ENCODE measurements at places on chromosomes 12 and 14.

- DNase-seq, result peak; percentile 59
These were observed 42.5 kb downstream of the SMIM41 start for GRCh38 chr12:52121824-52122539.

GRCh38 chr14:32846821-32847365, 91.8 kb upstream of the NPAS3 start:
- DNase-seq, result no peak

DNA sequence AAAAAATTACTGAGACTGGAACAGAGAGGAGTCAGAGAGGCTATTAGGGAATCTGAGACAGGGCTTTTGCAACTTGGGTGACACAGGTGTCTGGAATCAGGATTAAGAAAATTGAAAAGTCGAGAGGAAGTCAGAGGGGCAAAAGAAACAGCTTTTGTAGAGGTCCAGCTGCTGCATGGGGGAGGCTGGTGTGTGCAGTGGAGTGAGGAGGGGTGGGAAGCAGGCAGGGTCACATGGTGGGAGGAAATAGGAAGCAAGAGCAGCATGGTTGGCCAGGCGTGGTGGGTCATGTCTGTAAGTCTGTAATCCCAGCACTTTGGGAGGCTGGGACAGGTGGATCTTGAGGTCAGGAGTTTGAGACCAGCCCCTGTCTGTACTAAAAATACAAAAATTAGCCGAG, 69.7 kb upstream of the VRK1 start:
- DNase-seq, result no peak

DNA sequence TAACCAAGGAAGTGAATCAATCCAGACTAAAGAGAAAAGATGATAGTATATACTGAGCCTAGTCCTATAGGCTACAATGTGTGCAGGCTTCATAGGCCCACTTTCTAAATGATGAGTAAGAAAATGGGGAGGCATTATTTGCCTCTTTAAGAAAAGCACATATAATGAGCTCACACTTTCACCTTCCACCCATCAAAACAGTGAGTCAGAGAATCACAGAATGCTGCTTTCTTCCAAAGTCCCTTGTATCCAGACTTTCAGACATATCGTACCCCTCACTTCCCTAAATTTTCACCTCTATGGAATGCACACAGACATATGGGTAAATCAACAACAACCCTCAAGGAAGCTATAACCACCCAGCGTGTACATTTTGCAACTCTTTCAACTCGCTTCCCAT, 286.4 kb upstream of the PRKD1 start:
- DNase-seq, result no peak

DNA sequence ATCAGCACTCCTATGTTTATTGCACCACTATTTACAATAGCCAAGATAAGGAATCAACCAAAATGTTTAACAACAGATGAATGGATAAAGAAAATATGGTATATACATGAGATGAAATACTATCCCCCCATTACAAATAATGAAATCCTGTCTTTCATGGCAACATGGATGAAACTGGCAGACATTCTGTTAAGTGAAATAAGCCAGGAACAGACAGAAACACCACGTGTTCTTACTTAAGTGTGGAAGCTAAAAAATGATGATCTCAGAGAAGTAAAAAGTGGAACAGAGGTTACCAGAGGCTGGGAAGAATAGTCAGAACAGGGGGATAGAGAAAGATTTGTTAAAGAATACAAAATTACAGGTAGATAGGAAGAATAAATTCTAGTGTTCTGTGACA, 113.7 kb upstream of the MDM1 start:
- DNase-seq, result peak; percentile 78

- DNase-seq, result peak; percentile 37
These were observed 133.1 kb downstream of the PRIMA1 start for GRCh38 chr14:93655078-93655750.

DNA sequence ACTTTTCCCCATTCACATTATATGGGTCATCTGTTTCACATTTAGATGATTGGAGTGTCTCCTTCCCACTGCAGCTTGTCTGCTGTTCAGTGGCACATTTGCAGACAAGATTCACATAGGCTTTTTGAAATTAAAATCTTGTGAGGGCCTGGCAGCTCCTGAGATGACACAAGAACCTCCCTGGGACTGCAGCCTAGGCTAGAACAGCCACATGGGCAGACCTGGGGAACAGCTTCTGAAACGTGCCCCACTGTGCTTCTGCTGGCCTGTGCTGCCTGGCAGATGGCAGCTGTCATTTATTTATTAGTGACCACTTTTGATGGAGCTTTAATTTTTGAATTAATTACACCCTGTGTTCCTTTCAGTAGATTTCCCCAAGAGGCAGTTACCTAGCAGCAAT, 137.4 kb downstream of the GRIP1 start:
- no peak for DNase-seq

DNA sequence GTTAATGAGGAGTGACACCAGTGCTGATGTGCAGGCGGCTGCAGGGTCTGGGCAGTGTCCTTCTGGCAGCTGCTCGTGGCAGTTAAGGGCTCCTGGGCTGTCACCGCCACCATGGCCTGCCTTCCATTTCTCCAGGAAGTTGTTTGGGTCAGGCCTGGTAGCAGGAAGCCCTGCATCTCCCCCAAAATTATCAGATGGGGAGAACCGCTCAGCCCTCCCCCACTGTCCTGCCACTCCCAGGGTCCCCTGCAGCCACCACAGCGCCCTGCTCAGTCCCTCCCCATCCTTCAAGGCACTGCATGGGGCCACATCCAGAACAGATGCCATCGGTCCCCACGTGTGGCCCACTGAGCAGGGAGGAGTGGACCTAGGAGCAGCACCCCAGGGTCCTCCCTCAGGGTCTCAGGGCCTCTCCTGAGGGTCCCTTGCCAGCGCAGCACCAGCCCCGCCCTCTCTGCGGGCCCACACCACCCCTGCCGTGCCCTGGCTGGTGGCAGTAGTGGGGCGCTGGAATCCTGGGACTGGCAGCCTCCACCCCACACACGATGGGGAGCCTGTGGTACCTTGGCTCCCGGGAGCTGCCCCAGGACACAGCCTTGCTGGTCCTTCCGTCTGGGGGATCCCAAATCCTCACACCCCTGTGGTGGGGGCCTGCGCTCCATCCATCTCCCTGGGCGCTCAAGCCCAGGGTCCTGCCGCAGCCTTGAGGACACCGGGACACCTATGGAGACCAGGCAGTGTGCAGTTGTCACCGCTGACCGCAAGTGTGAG, 10.3 kb upstream of the AMN start:
- no peak for DNase-seq

GRCh38 chr12:104596898-104597843, 140.4 kb downstream of the CHST11 start:
- no peak for DNase-seq

GRCh38 chr12:100504804-100505203, 31.1 kb downstream of the NR1H4 start:
- DNase-seq, result no peak

DNA sequence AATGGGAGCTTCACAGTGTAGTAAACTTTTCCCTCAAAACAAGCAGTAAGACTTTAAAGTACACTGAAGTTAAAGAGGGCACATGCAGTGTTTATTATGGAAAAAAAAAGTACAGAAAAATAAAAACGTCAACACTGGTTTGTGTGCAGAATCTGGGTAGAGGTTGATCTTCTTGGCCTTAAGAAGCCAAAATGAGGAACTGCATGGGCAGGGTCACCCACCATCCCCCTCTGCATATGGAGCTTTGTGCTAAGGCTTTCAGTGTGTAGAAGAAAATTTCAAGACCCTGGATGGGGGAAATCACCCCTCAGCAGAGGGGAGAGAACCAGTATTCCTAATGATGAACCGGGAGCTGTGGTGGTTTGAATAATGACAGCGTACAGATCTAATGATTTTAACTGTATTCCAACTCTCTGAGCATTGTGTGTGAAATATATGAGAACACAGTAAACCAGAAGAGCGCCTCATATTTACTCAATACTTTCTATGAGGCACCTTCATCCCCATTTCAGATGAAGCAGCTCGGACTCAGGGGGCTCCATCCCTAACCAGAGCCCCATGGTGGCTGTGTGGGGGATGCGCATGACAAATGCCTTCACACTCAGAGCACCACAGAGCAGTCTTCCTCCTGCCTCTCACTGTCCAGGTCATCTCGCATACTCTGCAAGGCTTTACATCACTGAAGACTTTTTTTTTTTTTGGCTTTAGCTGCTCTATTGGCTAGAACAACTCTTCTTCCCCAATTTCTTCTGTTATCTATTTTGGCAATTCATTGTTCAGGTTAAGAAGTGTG, 33.4 kb downstream of the ACADS start:
- DNase-seq, result no peak

- DNase-seq, result no peak
These were observed 20.4 kb downstream of the ASPG start for GRCh38 chr14:104105822-104106470.

DNA sequence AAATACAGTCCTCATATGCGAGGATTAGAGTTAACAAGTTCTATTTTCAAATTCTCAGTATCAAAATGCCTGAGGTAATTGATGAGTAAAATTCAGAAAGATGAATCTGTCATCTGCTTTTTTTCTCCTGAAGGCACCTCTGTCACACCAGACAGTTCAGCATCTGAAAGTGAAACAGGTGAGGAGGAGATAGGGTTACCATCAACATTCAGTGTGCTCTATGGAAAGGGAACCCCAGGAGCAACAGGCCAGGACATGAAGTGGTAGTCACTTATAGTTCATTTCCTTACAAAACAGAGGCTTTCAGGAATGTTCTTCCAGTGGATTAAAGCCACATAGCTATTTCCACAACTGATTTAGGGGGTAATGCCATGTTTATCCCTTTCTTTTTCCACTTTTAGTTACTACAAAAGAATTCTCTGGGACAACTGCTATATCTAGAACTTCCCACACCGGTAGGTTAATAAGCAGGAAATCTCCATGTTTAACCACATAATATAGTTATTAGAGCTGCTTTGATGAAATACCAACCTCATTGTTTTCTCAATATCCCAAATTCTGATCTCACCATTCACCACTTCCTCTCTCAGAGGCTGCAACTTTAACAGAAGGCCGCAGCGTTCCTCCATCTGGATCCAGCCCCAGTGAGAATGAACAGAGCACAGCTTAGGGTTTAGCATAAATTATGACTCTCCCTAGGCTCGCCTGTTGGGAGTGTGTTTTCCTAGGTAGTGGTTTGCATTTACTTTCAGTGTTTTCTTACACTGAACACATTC, 177.0 kb upstream of the CNTN1 start:
- peak; percentile 4 for DNase-seq

- DNase-seq, result peak; percentile 59
These were observed 184.2 kb upstream of the FOXN3 start for GRCh38 chr14:89600950-89601826.

DNA sequence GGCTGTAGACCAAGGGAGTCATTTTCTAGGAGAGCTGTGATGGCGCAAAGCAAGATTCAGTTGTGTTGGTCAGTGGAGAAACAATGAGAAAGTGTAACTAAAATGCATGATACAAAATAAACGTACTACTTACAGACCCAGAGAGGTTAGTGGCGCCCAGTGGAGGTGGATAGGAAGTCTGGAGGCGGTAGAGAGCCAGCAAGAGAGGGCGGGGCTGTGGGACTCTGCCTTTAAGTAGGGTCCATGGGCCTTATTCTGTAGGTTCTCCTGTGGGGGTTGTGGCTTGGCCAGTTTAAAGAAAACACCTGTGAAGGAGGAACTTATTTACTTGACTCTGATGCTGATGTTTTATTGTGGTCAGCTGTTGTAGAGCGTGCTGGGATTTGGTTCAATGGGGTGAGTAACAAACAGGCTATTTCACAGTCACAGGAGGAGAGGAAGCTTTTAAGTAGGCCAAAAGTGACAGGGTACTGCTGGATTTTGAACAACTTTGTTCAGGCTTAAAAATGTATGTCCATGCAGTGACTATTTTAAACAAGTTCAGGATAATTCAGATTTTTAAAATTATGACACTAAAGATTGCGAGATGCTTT, 1097.7 kb downstream of the TMTC2 start:
- no peak for DNase-seq

DNA sequence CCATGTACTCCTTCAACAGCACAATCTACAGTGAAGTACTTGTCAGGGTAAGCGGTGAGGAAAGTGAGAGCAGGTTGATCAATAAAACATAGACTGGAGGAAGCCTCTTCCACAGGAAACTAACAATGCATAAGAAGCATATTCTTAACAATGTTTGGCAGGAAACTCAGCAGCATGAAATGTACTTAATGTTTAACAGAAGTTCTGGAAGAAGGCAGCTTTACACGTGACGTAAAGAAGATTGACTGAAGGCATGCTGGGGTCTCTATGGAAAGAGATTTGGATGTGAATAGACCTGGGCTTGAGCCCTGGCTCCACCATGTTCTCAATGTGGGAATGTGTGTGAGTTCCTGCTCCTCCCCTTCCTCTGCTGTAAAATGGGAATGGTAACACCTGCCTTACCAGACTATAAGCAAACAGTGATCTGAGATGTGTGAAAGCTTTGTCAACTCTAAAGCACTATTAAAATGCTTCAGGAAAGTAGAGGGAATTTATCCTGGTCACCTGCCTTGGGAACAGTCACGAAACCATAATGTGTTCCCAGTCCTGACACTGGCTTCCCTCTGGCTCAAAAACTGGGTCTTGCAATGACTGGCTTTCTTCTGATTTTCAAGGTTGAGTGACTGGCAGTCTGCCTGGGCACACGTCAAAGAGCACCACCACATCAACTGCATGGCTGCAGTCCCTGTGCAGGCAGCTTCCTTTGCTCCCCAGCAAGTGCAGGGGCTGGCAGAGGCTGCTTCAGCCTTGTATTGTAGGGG, 384.6 kb downstream of the APAF1 start:
- no peak for DNase-seq

DNA sequence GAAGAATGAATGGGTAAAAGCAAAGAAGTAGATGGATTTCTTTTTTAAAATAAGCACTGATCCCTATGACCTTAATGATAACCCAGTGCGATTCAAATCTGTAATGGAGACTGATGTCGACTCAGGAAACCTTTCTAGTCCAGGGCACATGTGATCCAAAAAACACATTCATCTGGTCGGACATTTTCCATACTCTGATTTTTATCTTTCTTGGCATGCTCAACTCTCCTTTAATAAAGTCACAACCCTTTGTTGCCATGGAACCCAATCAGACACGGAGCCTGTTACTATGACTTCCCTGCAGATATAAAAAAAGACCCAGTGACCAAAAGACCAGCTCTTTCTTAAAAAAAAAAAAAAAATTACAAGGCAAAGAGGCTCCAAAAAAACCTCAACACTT, 27.9 kb downstream of the TMCC3 start:
- DNase-seq, result peak; percentile 63

- DNase-seq, result peak; percentile 54
These were observed 125.9 kb downstream of the CALM1 start for GRCh38 chr14:90522571-90523191.

DNA sequence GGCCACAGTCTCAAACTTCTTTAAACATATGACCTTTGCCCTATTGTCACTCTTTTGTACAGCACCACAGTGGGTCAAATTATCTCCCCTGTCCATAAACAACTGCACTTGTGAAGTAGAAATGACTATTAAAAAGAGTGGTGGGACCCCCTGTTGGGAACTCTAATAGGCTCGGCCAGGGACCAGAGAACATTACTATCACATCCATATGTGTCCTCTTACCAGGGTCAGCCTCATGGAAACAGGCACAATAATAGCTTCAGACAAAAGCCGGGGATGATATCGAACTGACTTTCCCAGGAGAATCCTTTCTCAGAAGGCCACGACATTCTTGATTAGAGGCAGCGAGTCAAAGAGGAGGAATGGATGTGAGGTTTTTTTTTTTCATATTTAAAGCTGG, 96.6 kb downstream of the NKX2-1 start:
- DNase-seq, result no peak
